ENCODE measurements at places on chromosomes 11 and 22. TPM values are rescaled to one million over a fixed set of nuclear protein-coding genes. Genes with fewer than 3 reads are reported as not detected.

GTSE1 gene
- 42.4 TPM for total RNA-seq

CCDC116 gene
- 0.23 TPM for total RNA-seq

TH gene
- not detected for total RNA-seq

PLAAT2 gene
- total RNA-seq, result not detected

LDHAL6A gene
- total RNA-seq, result not detected

SHANK3 gene
- 0.16 TPM for total RNA-seq

DNA sequence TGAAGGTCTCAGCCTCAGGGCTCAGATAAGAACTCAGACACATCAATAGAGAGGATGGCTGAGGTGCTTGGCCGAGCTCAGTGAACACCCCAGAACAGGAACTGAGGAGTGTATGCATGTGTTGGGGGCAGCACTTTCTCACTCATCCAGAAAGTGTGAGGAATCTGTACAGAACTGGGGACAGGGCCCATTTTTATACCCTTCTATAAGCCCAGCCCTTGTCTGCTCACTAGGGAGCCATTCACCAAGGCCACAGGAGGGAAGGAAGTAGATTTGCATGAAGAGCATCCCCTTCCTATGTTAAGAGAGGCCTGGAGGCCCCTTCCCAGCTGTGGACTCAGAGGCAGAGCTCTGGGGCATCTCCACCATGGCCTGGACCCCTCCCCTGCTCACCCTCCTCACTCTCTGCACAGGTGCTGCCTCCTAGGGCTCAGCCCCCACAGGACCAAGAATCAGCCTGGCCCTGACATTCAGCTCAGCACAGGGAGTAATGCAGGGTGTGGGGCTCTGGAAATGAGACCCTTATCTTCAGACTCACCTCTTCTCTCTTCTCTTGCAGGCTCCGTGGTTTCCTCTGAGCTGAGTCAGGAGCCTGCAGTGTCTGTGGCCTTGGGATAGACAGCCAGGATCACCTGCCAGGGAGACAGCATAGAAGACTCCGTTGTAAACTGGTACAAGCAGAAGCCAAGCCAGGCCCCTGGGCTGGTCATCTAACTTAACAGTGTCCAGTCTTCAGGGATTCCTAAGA lies 39.9 kb upstream of the GGTLC2 start:
- DNase-seq, result no peak

DNA sequence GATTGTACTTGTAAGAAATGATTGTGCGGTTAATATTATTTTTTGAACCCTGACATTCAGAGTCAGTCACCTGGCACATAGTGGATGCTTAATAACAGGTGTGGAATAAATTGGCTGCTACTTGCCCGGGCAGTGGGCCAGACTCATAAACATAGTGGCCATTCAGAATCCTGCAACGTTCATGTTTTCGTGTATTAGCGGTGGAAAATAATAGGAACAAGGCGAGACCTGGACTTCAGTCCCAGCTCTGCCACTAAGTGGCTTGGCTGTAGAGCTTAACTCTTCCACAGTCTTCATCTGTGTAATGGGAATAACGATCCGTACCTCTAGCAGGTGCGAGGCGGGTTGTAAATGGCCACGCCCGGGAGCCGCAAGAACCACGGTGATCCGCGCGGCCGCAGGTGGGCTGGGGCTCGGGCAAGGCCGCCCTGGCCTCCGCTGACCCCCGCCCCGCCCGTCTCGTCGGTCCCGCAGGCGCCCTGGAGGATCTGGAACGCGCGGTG lies 761 bp upstream of the TMEM25 start:
- no peak for DNase-seq

- DNase-seq, result peak; percentile 22
Measured at GRCh38 chr22:37747080-37747714, 50.3 kb downstream of the TRIOBP start.

- no peak for DNase-seq
Measured at GRCh38 chr11:11948242-11948947, 60.0 kb downstream of the DKK3 start.

DNA sequence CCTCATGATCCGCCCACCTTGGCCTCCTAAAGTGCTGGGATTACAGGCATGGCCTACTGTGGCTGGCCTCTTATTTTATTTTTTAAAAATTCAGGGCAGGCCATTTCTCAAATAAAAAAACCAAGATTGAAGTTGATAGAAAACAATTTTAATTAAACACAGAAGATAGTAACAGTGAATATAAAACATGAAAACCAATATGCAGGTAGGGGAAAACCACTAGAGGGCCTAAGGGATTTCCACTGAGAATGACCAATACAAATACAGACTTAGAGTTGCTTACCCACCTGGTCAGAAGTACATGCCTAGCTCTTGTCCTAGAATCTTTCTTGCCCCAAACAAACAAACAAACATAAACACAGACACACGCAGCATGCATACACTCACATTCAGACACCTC lies 1.7 kb upstream of the RTCB start:
- DNase-seq, result no peak

DNA sequence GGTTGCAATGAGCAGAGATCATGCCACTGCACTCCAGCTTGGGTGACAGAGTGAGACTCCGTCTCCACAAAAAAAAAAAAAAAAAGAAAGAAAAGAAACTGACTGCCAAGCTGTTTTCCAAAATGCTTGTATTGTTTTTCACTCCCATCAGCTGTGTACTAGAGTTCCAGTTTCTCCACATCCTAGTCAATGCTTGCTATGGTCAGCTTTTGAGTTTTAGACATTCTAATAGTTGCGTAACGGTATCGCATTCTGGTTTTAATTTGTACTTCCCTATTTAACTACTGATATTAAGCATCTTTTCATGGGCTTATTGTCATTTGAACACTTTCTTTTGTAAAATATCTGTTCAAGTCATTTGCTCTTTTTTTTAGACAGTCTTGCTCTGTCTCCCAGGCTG lies 55.7 kb downstream of the TSPAN18 start:
- DNase-seq, result no peak

- no peak for DNase-seq
Measured at GRCh38 chr11:103624708-103625623, 411.5 kb upstream of the DDI1 start.

GRCh38 chr22:35984183-35985175 lies 44.1 kb downstream of the RBFOX2 start:
- DNase-seq, result no peak

GRCh38 chr11:673866-674265 lies 21.2 kb downstream of the DEAF1 start:
- no peak for DNase-seq

DNA sequence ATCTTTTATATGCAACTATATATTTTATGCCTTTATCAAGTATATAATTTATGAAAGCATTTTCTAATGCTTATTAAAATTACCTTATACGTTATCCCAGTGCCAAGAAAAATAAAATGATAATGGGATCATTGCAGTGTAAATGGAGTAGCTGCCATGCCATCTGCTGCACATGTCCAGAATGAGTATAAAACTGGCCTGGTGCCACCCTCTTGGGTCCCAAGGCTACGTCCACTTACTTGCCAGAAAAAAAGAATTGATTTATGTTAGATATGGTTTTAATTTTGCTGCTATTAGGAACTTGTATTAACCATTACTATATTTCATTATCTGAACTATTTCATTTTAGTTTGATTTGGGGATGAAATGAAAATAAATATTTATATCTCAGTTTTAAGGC lies 1127.1 kb upstream of the CNTN5 start:
- no peak for DNase-seq

- peak; percentile 74 for DNase-seq
Measured at GRCh38 chr22:21624120-21624879, 5.5 kb downstream of the YDJC start.

DNA sequence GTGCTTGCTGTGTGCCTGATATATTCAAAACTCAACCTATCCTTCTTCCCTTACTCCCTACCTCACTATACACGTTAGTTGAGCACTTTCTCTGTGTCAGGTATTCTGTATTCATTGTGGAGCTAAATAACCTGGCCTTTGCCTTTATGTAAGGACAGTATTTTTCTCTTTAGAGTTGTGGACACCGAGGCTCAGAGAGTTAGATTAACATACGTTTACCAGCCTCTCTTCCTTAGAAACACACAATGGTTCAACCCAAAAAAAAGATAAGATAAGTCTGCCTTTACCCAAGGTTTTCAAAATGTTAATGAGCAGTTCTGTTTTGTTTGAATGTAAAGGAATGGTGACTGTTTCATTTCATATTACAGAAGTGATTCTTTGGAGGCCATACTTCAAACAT lies 45.0 kb downstream of the CBL start:
- DNase-seq, result no peak

DNA sequence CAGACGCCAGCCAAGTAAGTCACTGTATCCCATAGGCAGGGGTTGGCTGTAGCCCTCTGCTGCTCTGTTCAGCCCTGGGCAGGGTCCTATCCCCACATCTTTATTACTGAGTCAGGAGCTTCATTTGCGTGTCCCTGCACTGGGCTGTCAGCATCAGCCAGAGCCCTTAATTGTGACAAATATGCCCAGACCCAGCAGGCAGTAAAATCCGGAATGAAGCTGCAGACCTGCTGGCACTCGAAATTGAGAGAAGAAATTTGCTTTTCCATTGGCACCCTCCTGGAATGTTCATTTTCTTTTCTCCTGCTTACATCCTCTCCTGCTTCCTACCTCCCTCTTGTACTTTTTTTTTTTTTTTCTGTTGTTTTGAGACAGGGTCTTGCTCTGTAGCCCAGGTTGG lies 43.8 kb downstream of the CEP164 start:
- DNase-seq, result no peak

DNA sequence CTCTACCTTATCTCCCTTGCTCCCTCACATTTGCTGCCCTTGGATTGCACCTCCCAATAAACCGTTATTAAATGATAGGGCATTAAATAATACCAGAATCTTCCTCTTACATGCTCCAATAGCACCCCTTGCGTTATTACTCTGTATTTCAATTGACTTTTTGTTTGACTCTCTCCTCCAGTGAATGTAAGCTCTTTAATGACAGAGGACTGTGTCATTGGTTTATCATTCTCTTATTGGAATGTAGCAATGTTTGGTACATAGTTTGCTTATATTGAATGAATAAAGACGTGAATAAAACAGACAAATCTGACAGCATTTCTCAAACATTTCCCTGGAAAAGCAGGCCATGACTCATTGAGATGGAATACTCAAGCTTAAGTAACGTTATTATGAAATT lies 8.7 kb upstream of the MPEG1 start:
- no peak for DNase-seq

Measured in activated CD4-positive, alpha-beta T cell treated with anti-CD3 and anti-CD28 coated beads for 36 hours (primary cell).